ENCODE measurements at places on chromosomes 1 and 21.

DNA sequence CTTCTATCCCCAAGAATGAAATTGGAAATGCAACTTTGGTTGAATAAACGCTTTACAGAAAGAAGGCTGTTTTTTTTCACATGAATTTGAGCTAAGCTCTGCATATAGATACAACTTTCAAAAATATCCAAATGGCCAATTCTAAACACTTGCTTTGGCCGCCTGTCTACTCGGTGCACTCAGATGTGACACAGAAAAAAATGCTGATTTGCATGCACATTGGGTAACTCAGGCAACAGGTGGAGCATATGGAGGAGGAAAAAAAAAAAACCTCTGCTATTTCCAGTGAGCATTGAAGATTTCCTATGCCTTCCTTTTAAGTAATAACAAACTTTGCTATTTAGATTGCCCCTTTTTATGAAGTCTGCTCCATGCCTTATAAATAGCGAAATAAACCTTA is 262.5 kb downstream of the GRIK1 start:
- DNase-seq = no peak

- DNase-seq = no peak
Observed at GRCh38 chr1:214455479-214455878, 95.9 kb downstream of the PTPN14 start.

DNA sequence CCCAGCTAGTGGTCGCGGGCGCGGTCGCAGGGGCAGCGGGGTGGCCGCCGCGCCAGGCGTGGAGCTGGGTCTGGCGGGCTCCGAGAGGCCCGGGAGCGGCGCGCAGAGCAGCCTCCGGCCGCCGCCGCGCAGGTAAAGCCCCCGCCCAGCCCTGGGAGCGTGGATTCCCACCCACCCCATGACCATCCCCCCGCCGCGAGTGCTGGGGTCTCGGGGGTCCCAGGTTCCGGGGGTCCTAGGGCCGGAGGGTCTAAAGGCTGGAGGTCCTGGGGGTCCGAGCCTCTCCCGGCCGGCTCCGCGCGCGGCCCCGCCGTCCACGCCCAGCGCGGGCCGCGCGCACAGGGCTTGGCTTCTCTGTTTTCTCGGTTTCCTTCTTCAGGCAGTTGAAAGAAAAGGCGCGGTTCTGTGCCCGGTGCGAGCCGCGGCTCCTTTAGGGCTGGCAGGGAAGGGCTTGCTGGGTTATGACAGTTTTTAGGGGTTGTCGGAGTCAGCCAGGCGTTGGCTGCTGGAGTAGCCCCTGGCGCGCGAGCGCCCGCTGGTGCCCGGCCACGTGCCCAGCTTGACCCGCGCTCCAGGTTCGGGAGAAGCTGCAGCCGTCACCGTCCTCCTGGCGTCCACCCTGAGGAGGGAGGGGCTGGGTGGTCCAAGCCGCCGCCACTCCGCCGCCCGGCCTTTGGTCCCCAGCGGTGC is 359 bp downstream of the LRRC3 start:
- no peak for DNase-seq

- no peak for DNase-seq
Observed at GRCh38 chr1:47403321-47403910, 12.7 kb upstream of the FOXE3 start.

DNA sequence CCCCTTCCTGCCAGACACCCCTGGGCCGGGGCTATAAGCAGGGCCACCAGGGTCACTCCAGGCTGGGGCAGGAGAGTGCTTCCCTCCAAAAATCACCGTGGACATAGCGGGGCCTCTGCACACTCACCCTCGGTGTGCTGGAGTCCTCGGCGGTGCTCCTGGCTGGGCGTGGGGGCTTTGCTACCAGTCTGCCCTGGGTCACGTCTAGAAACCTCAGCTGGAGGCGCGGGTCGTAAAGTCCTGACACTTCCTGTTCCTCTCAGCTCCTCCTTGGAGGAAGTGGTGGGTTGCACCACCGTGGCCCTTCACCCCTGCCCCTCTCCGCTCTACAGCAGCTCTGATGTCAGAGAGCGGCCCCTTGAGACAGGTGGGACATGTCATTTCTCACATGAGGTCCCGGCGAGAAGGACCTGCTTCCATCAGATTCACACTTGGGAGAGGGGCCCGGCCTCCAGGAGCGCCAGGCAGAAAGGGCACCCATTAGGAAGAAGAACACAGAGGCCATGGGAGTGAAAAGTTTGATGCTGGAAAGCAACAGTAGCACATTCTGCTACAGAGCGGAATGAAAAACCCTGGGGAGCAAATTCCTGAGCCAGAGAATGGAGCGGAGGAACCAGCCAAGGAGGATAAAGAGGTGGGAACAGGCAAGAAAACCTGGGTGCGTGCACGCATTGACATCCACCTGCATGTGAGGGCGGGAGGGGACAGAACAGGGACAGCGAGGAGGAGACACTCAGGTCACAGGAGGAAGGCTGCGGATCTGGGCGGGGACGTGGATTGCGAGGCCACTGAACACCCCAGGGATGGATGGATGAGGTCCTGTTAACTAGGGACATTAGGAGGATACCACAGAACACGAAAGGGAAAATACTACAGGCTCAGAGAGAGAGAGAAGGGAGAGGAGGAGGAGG is at the start of gene ITGB2:
TSS of gene ITGB2 (minus strand) at position 206 of the 911 bp plus-strand sequence. CDS start 10,117 bp downstream, outside the sequence.
- DNase-seq = peak; percentile 55

GRCh38 chr1:114033216-114033706 is 54.0 kb downstream of the OLFML3 start:
- no peak for DNase-seq

GRCh38 chr1:207917080-207917479 is 6.2 kb upstream of the CD34 start:
- no peak for DNase-seq

DNA sequence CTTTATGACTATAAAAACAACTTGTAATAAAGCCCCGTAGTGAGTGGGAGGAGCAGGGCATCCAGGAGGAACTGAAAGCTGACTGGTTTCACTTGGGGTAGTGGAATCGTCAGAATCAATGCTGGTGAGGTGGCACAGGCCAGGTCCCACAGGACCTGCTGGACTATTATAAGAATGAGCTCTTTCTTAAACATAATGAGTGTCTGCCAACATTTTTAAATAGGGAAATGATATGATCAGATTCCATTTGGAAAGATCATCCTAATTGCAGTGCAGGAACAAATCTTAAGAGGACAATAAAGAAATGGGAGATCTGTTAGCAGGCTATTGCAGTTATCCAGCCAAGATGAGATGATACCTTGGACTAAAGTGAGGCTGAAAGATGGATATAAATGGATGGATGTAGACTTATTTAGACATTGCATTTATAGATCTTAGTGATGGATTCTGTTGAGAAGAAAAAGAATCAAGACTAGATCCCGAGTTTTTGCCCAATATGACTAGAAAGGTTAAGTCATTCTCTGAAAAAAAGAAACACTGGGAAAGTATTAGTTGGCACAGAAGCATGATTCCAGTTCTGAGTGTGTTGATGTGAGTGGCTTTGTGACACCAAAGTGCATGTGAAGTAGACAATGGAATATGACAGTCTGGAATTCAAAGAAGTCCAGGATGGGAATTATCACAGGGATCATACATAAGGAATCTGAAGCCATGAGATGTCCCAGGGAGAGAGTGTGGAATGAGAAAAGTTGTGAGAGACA is 153.3 kb upstream of the SGIP1 start:
- DNase-seq = no peak

DNA sequence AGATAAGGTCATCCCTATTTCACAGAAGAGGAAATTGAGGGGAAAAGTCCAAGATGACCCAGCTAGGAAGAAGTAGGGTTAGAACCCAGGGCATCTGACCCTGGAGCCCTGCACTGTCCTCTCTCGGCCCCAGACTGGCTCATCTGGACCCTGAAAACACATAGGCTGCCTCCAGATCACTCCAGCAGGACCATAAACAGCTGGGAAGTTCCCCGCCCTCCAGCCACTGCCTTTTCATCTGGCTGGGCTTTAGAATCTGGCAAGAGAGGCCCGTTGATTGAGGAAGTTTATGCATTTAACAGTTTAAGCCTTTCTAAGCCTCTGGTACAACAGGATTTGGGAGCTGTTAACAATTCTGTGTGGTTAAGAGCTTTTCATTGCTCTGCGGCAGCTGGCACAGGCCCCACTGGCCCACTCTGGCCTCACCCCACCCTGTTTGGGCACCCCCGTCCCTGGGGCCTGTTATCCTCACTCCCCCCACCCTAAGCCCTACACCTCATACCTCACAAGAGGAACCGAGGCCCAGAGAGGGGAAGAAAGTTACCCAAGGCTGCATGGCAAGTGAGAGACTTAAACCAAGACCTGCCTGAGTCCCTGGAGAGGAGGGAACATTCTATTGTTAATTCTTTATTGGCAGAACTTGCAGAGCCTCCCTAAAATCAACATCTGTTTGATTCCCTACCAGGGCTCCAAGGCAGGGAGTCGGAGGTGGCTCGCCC is 84.2 kb downstream of the EPHB2 start:
- DNase-seq = no peak

DNA sequence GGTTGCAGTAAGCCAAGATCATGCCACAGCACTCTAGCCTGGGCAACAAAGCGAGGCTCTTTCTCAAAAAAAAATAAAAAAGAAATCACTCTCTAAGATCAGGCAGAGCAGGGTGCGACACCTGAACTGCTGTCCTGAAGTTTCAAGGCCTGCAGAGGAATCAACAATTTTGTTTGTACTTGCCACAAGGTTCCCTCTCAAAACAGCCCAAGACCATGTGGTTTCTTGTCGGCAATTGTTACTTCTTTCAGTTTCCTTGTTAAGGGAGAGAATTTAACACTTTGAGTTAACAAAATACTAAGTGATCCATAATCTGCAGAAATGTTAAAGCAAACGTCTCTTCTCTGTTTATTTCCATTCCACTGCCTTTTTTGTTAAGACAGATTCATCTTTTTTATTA is 36.5 kb downstream of the MACO1 start:
- no peak for DNase-seq

- no peak for DNase-seq
Observed at GRCh38 chr1:90074970-90075391, 80.1 kb downstream of the ZNF326 start.

DNA sequence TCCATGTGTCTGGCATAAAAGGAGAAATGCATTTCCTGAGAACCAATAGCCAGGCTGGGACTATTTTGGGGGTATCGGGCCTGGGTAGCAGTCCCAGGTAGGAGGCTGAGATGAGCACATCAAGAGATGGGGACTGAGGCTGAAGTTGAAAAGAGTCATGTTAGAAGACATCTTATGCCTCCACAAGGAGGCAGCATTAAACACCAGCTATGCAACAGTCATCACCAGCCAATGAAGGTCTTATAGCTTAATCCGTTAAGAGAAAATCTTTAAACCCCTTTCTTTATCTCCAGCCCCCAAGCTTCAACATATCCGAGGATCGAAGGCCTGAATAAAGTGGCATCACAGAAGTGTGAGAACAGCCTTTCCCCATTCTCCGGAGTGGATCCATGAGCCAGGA is 640.7 kb upstream of the PTBP2 start:
- DNase-seq = no peak

- no peak for DNase-seq
Observed at GRCh38 chr1:12359359-12360133, 129.7 kb downstream of the VPS13D start.

GRCh38 chr1:240888039-240888786 is 276.3 kb upstream of the GREM2 start:
- DNase-seq = no peak

DNA sequence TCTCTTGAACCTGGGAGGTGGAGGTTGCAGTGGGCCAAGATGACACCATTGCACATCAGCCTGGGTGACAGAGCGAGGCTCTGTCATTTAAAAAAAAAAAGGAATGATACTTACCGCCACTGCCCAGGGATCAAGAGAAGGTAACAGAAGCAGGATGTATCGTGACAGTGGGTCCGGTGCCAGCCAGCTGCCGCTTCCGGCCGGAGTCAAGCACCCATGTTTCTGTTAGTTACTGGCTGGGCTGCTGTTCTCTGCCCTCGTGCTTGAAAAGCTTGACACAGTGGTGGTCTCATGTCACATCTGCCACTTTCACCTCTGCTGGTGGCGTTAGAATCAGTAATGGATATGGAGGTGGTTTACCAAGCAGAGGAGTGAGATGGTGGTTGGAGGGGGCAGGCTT is 21.0 kb downstream of the IFNGR2 start:
- DNase-seq = no peak

DNA sequence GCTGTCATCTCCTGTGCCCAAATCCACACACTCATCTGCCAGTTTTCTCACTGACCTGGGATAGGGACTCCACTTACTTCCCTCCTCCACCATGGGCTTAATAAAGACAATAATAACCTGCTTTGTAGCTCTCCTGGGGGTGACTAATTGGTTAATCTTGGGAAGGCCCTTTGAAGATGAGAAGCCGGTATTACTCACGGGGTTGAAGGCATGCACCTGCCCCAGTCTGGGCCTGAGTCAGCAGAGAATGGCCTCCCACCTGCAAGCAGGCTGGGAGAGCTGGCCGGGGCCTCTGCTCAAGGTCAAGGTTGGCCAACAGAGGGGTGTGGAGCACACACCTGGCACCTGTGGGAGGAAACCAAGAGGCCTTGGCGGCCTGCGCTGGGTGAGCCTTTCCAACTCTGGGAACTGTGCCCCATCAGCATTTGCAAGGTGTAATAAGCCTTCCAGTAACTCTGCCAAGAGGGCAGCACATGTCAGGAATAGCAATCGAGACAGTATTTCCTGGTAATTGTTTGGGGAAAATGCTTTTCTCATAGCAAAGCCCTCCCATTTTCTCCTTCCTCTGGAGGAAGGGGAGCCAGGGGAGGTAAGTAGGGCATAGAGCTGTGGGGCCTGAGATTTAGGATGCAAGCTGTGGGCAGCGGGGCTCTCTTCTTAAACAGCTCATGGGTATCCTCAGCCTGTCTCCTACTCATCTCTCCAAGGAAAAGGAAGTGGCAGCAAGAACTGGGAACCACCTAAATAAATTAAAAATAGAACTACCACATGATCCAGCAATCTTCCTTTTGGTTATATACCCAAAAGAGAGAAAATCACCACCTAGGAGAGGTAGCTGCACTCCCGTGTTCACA is 49.0 kb downstream of the TOMM20 start:
- no peak for DNase-seq

- DNase-seq = no peak
Observed at GRCh38 chr1:40059960-40060750, 19.6 kb downstream of the CAP1 start.

DNA sequence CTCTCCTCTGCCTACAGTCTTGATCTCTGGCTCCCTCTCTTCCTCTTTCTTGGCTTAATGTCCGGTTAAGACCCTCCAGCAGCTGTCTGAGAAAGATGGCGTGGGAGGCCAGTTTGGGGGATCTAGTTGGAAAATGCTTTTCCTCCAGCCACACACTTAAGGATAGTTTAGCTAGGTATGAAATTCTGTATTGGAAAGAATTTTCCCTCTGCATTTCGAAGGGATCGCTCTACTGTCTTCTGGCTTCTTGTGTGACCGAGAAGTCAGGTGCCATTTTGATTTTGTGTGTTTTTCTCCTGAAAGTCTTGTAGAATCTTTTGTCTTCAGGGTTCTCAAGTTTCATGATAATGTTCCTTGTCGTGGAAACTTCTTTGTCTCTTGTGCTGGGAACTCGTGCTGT is 28.0 kb downstream of the PRKCZ start:
- no peak for DNase-seq
